Mesothelial cell of epicardium (in vitro differentiated cells): ENCODE measurements at places on chromosomes 16 and 17.

GRCh38 chr17:8700546-8700945, 44.1 kb downstream of the CCDC42 start:
- no peak for DNase-seq

DNA sequence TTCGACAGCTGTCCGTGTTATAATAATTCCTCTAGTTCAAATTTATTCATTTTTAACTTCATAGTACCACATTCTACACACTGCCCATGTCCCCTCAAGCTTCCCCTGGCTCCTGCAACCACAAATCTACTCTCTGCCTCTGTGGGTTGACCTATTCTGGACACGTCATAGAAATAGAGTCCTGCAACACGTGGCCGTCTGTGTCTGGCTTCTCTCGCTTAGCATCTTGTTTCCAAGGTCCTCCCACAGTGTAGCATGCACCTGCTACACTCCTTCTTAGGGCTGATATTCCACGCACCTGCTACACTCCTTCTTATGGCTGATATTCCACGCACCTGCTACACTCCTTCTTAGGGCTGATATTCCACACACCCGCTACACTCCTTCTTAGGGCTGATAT, 16.5 kb downstream of the SCGB1C2 start:
- no peak for DNase-seq

- DNase-seq, result no peak
These were observed 714.3 kb downstream of the WWOX start for GRCh38 chr16:78813661-78814311.

GRCh38 chr17:73690676-73691075, 46.4 kb upstream of the SDK2 start:
- DNase-seq, result no peak

- DNase-seq, result no peak
These were observed 996 bp downstream of the PCYT2 start for GRCh38 chr17:81909966-81910839.

GRCh38 chr17:59093702-59094231, 12.9 kb downstream of the TRIM37 start:
- peak; percentile 41 for DNase-seq

DNA sequence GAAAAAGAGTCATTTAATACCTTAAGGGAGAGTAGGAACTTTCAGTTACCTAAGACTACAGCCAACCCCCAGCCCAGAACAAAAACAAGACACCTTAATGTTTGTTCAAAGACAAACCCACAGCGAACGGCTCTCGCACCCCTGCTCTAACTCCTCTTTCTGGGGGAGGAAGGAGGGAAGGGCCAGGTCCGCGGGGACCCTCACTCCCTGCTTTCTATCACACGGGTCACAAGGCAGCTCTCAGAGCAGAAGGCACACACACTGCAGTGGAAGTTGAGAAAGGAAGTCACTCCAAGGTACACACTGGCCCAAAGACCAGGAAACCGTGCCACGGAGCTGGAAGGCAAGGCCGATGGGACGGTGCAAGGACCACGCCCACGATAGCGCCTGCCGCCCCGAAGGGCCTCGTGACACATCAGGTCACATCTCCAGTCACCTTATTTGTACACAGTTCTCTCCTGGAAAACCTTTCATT, 10.0 kb downstream of the LITAFD start:
- no peak for DNase-seq

- no peak for DNase-seq
These were observed 22.5 kb downstream of the CCR7 start for GRCh38 chr17:40542558-40543411.

DNA sequence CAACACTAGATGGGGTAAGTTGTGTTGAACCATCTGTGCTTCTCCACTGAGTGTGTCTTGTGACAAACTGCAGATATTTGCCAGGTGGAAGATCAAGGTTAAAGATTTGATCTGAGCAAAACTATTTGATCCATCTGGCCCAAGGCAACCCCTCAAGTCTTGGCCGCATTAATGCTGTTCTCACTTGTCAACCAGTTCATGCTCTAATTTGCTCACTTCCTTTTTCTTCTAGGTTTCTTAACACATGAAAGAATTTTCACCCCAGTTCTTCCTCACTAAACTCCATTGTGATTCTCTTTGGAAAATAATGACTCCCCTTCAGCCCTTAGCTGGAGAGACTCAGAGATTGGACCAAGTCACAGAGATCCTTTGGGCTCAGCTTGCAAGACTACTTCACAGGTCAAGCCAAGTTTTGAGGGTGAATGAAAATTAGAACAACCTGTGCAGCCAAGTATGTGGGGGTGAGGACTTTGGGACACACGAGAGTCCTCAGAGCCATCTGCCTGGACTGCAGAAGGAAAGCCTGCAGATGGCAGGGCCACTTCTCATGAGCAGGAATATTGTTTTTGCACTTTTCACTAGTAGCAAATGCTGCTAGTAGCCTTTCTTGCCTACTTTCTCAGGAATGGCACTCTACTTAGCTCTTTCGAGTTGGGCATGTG, 166.5 kb downstream of the AXIN2 start:
- DNase-seq, result no peak

- no peak for DNase-seq
These were observed 127.0 kb upstream of the HAS3 start for GRCh38 chr16:68978303-68978954.

GRCh38 chr17:49351572-49352140, 10.4 kb downstream of the ZNF652 start:
- no peak for DNase-seq

GRCh38 chr16:31036691-31037090, 3.3 kb downstream of the STX4 start:
- no peak for DNase-seq
